NCI-H1092 (cell line): ENCODE measurements at places on chromosomes 5 and 9.

- no peak for DNase-seq
Measured at GRCh38 chr9:91835216-91835615, 114.8 kb downstream of the ROR2 start.

DNA sequence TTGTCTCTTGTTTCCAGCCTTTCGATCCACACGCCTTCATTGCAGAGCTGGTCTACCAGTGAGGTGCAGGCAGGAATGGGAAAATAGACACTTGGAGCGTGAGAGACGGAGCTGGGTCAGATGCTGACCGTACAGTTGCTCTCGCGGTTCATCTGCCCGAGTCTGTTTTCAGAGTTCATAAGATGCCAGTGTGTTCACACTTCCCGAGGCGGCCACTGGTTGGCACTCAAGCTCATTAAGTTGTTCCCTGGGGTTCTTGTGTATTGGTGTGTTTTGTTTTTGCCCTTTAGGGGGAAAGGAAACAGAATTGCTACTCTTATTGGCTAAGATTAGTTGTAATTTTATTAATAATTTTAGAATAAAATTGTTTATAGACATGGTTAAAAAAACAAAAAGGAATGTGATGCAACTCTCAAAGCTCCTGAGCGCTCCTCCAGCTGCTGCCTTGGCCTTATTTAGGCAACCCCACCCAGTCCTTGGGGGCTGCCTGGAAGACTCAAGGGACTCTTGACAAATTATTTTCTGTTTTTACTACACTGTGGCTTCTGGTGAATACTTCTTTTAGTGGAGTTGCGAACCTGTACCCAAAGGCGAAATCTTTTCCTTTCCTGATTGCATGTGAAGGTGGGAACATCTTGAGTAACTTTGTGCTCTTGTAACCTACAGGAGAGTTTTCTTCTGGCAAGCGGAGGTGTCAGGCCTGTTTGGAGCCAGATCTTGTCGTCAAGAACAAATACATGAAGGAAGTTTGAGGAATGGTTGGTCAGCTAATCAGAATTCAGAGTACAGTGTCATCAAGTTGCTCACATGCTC is 146.1 kb downstream of the MAST4 start:
- no peak for DNase-seq

- no peak for DNase-seq
Measured at GRCh38 chr9:87125819-87126218, 178.5 kb upstream of the GAS1 start.

DNA sequence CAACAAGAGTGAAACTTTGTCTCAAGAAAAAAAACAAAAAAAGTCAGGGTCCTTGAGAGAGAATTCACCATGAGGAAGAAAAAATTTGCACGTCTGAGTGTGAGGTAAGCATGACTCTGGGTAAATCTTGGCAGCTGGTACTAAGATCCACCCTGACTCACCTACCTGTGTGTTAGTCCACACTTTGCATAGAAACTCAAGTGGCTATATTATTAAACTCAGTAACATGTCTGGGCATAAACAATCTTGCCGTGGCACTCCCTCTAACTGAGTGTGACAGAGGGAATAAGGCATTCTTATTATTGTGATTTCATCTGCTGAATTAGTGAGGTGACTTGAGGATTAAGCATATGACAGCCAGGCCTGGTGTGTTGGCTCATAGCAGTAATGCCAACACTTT is 259.4 kb upstream of the VLDLR start:
- no peak for DNase-seq

DNA sequence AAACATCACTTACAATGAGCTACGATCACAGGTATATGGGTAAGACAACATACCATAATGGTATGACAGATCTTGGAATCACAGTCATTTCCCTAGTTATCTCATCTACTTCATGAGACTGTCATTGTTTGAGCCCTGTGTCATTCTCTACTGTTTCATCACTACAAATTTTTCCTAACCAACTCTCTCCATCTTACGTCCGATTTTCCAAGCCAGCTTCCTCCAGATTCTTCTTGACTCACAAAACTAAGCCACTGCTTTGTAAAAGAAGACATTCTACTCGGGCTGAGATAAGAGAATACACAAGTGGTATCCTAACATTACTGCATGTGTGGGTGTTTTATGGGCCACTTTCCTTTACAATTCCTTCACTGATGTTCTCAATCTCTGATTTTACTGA is 49.6 kb downstream of the SERINC5 start:
- DNase-seq = no peak

DNA sequence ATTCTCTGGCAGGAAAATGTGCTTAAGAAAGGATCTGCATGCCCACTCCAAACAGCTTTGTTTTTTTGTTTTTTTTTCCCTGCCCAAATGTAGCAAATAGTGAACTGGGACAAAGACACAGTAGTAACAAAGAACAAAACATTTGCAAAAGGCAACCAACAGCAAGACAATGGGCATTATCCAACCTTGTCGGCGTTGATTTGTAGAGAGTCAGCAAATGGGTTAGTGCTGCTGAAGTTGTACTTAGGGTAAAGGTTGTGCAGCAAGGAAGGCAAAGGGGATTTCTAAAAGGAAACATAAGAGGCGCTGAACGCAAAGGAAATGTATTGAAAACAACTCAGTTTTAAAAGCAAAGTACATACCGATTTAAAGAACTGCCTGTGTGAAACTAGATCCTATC is 136.2 kb downstream of the MPDZ start:
- DNase-seq = no peak

DNA sequence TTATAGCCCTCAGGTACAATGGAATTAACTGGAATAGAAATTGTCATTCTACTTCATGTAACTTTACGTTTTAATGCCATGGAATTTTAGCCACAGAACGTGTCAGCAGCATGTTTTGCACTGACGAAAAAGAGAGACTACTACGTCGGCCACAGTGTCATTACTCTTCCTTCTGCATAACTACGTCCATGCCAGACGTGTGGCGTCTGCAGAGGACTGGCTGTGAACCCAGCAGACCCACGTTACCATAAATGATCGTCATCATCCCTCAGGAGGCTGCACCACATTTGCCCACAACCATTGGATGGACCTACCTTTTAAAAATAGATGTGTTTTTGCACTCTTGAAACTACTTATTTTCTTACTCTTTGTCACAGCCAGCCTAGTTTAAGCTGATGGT is 63.8 kb upstream of the ATG10 start:
- DNase-seq = no peak

DNA sequence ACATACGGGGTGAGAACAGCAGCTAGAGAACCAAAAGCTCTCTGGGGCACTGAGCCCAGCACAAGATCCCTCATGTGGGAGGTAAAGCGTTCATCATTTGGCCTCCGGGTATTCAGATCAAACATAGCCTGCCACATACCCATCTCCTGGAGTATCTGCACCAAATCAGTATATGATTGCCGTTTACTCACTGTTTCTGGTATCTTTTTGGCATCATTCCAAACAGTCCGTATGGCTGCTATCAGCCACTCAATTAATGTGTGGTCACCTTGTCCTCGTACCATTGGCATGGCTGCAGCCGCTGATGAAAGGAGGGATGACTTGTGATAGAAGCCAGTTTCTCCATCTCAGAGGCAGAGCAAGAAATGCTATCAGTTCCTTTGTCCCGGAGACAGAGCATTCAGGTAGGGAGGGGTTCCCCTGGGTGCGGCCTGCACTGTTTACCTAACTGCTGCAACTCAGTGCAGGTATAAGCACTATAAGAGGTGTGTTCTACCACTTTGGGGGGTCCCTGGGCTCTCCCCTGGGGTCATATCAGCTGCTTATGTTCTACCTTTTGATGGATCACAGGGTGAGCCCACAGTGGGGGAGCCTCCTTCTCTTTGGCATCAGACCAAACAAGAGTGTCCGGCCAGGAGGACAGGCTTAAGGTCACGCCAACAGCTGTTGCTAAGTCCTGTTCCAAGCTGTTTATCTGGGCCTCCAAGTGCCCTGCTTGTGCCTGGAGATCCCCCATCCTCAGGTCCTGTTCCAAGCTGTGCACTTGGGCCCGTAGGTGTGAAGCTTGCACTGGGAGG is 9.4 kb downstream of the DMAC1 start:
- no peak for DNase-seq

DNA sequence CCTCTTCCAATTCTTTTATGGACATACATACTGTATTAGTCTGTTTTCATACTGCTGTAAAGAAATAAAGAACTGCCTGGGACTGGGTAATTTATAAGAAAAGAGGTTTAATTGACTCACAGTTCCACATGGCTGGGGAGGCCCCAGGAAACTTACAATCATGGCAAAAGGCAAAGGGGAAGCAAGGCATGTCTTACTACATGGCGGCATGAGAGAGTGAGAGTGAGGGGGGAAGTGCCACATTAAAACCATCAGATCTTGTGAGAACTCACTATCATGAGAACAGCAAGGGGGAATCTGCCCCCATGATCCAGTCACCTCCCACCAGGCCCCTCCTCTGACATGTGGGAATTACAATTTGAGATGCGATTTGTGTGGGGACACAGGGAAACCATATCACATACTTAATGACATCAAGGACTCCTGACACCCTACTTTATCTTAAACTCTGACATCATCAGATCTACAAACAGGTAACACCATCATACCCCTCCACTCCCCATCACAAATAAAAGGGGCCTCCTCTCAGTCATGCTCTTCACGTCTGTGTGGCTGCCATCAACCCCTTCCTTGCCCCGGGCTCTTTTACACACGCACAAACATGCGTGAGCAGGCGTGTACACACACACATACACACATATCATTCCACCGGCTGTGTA is 9.7 kb downstream of the ANKRD33B start:
- DNase-seq = no peak

- DNase-seq = no peak
Measured at GRCh38 chr5:10982626-10983025, 221.6 kb upstream of the DAP start.

DNA sequence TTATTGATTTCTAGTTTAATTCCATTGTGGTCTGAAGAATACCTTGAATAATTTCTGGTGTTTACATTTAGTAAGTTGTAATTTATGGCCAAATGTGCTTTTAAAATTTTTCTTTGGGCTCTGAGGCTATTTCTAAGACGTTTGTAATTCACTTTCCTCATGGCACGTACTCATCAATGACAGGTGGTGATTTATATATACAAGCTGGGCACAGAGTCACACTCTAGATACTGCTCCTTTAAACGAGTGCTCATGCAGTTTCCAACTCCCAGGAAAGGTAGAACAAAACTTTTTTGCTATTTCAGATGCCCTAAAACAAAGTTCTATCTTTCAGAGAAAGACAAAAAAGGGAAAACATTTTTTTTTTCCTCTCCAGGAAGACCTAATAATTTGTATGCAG is 146.9 kb downstream of the AUH start:
- DNase-seq = no peak

- DNase-seq = no peak
Measured at GRCh38 chr9:124810663-124811355, 33.9 kb downstream of the OLFML2A start.

GRCh38 chr9:14271093-14271673 is 42.8 kb downstream of the NFIB start:
- peak; percentile 87 for DNase-seq

DNA sequence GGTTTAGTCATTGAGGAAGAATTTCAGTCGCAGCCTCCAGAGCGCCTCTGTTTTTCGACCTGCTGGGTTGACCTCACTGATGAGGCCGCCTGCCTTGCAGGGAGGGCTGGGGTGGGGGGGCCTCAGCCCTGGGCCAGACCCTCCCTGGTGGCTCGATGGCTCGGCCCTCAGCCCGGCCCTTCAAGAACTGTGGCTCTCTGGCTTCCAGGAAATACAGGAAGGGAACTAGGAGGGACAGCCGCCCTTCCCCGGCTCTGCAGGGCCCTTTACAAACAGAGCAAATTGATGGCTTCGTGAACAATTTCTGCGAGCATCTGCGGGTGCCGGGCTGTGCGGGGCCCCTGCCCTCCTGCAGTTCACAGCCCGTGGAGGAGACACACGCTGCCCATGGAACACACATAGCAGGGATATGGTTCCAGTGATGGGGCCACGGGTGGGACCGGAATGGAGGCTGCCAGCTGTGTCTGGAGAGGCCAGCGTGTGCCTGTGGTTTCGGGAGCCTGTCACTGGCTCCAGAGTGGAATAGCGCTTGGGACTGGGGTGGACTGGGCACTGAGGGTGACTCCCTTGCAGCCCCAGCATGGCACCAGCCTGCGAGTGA is 39.6 kb downstream of the COL5A1 start:
- no peak for DNase-seq

- no peak for DNase-seq
Measured at GRCh38 chr5:127660047-127660733, 11.3 kb downstream of the CTXN3 start.

DNA sequence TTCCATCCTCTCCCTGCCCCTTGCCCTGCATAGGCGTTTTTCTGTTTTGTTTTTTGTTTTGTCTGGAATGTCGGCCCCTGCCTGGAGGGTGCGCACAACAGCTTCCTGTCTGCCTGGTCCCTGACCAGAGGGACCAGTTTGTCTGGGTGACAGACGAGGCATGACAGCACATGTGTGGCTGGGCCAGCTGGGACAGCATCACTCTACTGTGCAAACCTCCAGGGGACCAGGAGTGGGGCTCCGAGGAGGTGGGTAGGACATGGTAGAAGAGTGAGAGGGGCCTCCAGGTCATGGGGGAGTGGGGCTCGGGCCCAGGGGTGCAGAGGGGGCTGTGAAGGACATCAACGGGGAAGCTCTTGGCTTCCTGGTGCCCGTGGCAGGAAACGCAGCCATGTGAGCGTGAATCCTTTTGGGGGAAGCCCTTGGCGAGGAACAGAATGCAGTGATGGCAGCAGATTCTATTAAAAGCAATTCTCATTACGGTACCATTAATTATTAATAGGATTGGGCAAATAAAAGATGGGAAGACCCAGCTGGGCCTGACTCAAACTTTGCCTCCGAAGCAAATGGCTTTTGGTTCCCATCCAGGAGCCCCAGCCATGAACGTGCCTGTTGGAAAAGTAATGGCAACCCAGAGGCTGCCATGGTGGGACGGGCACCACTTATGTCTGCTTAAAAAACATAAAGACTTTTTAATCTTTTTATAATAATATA is 184.4 kb upstream of the IER5L start:
- no peak for DNase-seq

- no peak for DNase-seq
Measured at GRCh38 chr9:32172256-32172655, 212.2 kb upstream of the ACO1 start.

DNA sequence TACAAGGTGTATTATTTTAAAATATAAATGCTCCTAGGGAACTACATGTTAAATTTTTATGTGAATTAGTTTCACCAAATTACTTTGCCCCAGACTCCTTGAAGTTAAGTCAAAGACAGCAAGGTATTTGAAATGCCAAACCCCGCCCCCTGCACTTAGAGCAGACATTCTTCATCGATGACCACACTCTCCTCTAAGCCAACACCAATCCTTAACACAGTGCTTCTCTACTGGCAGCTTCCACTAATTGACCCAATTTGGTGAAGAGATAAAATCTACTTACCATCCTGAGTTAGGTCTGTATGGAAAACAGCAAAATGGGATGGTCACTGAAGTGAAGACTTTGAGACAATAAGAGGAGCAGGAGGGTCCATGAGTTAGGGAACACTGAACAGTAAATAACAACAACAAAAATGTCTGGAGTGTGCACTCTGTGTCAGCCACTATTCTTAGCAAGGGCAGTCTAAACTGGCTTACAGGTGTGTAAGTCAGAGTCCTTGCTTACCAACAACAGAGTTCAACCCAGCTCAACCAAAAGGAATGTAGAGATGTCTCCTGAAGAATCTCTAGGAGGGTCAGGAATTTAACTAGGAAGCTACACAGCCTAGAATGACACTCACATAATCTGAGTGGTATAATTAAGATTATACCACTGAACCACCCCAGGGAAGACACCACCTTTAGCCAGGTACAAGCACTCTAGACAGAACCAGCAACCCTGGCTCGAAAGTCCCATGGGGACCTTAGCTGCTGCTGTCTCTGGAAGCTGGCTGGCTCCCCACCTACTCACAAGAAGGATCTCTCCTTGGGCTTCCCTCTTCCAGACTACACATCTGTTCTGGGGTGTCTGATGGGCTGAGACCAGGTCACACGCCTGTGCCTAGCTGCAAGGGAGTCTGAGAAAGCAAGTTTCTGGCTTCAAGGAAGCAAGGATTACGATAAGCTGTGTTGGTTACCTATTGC is 8.8 kb upstream of the UBE2QL1 start:
- no peak for DNase-seq
